ENCODE measurements at places on chromosomes 1 and 21.

DNA sequence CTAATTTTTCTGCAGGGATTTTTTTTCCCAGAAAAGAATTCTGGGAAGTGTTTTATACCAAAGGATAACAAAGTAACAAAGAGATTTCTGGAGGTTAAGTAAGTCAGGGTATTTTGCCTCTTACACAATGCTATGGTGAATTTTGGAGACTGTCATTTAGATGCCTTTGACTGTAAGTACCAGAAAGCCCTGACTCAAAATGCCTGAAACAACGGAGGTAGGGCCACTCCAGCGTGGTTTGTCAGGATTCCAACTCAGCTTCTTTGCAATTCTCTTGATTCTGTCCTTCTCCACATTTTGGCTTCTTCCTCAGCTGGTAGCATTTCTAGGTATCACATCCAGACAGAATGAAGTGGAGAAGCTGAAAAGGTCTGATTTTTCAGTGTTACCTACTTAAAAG lies 106.5 kb downstream of the UCHL5 start:
- H3K27me3 ChIP-seq, result no peaks in the 10 kb centered on the region

GRCh38 chr1:234875328-234875952 lies 253.2 kb downstream of the TOMM20 start:
- peaks cover 3% of the 10 kb centered on the region for H3K4me1 ChIP-seq
- H3K4me3 ChIP-seq, result no peak overlapping the region
- no peak overlapping the region for H3K27ac ChIP-seq
- H3K36me3 ChIP-seq, result no peaks in the 10 kb centered on the region
- DNase-seq, result no peak

GRCh38 chr1:168561989-168562388 lies 14.4 kb upstream of the XCL1 start:
- no peaks in the 10 kb centered on the region for H3K36me3 ChIP-seq
- no peak overlapping the region for H3K27ac ChIP-seq
- H3K27me3 ChIP-seq, result no peaks in the 10 kb centered on the region
- no peak for DNase-seq
- H3K4me3 ChIP-seq, result no peak overlapping the region

DNA sequence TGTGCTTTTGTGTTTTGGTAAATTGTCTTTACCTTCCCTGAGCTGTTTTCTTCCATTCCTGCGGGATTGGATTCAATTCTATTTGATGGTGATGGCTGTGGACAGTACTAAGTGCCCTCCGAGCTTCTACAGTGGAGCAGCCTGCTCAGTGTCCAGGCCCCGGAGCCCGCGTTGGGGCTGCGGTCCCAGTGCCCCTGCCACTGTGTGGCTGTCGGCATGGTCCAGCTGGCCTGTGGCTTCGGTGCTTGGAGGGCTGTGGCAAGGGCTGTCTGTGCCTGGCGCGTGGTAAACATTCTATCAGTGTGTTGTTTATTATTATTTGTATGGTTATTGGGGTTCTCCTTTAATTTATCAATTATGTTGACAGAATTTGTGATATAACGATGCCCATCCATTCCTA lies 109.1 kb upstream of the COL6A1 start:
- H3K27ac ChIP-seq, result no peak overlapping the region
- no peak overlapping the region for H3K4me3 ChIP-seq
- DNase-seq, result no peak
- no peaks in the 10 kb centered on the region for H3K36me3 ChIP-seq

DNA sequence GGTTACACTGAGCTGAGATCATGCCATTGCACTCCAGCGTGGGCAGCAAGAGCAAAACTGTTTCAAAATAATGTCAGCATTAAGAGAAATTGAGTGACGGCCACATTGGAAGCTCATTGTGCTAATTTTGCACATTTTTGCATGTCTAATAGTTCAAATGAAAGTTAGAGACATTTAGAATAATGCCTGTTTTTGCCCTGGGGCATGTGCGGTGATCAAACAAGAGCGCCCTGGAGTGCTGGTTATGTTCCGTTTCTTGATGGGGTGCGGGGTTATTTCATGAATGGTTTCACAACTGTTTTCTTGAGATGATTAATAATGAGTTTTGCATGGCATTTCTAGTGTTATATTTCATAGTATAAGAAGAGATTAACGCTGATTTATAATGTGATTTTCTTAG lies 13.1 kb downstream of the OR2T11 start:
- DNase-seq, result no peak
- H3K36me3 ChIP-seq, result no peaks in the 10 kb centered on the region
- H3K27me3 ChIP-seq, result no peaks in the 10 kb centered on the region
- no peak overlapping the region for H3K4me3 ChIP-seq
- H3K4me1 ChIP-seq, result no peaks in the 10 kb centered on the region

Measured in endodermal cell (in vitro differentiated cells).